ENCODE measurements at places on chromosomes 11 and 22.
A peak's percentile ranks its signal among the peaks of the same experiment; 100 is the strongest.

DNA sequence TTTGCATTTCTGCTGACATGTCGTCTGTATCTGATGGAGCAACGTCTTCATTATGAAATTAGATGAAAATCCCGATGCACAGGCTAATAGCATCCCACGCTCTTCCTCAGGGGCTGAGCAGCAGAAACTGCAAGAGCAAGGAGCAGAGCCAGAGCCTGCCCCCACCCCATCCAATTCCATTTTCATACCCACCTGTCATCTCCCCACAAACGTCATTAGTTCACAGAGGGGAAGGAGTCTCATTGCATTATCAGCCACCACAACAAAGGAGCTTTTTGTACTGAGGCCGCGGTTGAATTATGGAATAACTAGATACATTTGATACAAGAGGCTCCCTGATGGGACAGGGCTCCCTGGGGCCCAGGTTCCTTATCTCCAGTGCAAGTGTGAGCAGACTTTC lies 515.0 kb downstream of the NTM start:
- DNase-seq, result no peak

DNA sequence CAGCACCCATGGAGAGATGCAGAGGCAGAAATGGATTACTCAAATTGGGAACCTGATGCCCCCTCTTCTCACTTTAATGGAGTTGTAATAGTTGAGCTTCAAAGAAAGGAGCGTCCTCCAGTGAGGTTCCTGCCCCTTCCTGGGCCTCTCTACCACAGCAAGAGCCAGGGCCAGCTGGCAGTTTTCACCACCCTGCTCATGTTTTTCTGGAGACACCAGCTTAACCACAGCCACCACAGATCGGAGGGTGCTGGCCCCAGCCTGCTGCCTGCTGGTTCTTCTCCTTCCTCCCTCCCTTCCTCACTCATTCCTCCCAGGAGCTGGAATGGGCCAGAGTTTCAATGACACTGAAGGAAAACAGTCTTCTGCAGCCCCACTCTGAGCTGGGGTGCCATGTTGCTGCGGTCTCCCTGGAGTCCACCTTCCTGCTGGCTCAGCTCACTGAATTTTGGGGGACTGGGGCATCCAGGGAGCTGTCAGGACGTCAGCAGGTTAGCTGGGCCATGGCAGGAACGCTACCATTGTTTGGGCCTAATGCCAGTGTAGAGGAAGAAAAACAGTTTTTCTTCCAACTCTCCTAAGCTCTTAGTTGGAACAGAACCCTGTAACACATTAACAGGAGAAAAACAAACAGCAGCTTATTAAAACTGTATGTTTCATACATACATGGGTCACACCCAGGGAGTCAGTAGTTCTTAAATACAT lies 57.7 kb downstream of the TRAF6 start:
- peak; percentile 32 for DNase-seq

DNA sequence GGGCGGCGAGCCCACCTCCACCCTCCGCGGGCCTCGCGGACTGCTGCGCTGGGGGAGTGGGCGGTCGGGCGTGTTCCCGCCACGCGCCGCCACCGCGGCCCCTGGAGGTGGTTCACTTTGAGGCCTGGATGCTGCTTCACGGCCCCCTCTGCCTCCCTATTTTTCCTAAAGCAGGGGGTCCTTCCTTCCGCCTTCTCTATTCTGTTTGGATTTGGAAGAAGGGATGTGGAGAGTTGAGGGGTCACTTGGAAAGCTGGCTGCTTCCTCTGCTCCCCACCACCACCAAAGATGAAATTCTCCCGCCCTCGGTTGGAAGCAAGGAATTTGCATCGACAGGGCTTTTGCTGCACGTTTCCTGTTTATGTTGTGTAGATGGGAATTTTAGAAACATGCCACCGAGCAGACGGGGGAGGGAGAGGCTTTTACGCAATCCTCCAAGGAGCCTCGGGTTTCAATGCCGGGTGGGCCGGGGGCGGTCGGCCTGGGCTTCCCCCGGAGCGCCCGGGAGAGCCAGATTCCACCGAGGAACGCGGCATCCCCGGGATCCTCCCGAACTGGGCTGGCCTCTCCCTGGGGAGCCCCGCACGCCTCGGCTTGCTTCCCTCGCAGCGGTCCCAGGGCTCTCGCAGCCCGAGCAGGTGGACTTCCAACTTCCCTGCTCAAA lies 403 bp upstream of the SBF2 start:
- no peak for DNase-seq

- no peak for DNase-seq
These were observed 2314.9 kb downstream of the LRRC4C start for GRCh38 chr11:39144351-39145130.

GRCh38 chr11:4610258-4610935 lies 2.4 kb upstream of the TRIM68 start:
- no peak for DNase-seq

DNA sequence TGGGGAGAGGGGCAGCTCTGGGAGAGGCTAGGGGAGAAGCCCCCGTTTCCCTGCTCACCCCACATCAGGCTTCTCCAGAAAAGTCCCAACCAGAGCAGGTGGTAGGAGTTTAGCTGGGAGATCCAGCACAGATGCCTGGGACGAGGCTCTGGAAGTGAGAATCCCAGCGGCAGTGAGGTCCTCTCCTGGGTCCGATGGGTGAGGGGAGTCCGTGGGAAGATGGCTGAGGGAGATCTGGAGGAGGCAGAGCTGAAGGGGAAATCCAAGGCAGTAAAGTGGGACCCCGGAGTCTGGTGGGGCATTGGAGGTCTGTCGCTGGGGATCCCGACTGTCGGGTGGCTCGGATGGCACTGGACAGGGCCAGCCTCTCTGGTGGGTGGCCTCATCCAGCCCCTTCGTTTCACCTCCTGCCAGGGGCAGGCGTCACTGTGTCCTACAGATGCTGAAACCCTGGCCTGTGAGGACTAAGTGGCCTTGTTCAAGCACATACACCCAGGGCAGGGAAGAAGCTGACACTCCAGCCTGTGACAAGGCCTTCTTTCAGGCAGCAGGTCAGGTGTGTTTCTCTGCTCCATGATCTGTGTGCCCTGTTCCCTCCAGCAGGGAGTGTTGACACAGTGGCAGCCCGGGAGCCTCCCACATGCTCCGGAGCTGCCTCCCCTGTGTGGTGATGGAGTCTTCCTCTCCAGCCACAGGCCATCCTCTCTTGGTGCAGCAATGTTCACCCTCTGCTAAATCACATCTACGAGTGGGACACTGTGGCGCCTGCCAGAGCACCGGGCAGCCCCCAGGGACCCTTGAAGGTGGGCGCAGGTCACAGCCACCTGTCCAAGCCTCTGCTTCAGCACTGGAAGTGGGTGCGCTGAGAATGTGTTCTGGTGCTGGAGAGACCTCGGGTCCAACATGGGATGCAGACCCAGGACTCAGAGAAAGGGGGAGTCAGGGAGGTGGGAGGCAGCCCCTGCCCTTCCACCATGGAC lies 850.8 kb downstream of the BRD1 start:
- DNase-seq, result no peak

DNA sequence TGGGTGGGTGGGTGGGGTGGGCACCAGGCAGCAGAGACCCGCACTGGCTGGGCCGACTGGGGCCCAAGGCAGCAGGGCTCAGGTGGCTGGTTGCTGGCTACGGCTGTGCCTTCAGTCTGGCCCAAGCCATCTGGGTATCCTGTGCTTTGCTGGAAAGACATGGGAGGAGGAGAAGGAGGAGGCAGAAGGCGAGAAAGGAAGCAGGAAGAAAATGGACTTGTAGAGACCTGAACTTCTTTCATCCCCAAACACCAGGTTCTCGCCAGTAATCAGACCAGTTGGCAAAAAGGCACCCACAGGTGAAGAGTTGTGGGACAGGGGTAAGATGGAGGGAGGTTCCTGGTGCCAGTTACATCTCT lies 78.8 kb downstream of the IGLL1 start:
- no peak for DNase-seq

- DNase-seq, result no peak
These were observed 15.7 kb downstream of the DUSP8 start for GRCh38 chr11:1556278-1556902.

DNA sequence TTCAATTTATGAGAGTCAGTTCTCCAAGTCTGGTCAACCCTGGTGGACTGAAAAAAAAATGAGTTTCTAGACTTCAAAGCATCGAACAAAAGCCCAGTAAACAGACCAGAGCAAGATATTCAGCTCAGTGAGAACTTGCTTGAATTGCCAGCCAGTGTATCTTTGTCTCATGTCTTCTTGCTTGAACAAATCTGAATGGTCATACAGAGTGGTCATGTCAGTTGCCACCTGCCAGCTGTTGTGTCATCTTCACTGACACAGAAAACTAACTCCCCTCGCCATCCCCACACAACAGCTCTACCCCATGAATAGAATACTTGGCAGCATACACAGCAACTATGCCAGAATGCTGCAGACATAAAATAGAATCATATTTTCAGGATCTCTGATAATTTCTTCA lies 27.5 kb upstream of the CALCB start:
- no peak for DNase-seq

GRCh38 chr22:38751422-38752346 lies 4.1 kb downstream of the SUN2 start:
- no peak for DNase-seq

DNA sequence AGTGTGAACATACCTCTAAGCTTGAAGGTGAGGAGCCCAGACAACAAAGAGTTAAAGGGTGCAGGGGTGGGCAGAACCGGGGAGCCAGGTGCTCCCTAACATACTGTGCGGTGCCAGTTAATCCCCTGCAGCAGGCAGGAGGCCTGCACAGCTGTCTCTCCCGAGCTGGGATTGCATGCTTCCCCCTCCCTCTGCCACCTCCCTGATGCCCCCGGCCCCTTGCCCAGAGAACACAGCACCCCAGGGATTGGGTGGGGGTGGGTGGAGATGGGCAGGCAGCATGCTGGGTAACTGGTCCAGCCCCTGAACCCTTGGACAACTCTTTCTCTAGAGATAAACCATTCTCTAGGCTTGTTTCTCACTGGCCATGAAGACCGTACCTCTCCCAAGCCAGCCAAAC lies 67.7 kb upstream of the MYOD1 start:
- DNase-seq, result no peak

DNA sequence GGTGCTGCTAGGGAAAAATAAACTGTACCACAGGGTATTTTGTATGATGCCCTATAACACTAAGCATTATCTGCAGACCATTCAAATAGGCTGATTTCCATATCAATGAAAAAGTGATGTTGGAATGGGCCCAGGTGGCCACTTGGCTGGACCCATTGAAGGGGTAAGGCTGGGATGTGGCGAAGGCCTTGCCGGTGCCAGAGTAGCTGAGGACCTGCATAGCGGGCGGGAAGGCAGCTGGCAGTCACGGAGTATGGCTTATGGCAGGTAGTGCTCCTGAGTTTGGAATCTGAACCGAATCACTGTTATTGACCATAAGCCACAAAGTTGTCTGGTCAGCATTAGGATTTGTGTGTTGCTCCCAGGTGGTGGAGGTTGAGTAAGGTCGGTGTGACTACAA lies 131.0 kb downstream of the MICAL2 start:
- no peak for DNase-seq

- no peak for DNase-seq
These were observed 28.1 kb upstream of the LDHA start for GRCh38 chr11:18366286-18366685.

DNA sequence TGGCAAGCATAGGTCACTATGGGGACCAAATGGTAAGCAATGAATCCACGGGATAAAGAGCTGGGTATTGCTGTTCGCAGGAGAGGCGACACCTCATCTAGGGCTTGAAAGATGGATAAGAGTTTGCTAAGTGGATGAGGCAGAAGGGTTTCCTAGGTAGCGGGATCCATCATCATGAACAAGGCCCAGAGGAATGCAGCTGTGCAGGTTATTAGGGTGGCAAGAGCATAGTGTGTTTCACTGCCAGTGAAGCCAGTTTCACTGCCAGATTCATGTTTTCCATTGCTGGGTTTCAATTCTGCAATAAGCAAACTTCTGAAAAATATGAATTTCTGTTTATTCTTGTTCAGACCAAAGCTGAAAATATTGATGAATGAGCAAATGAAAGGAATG lies 27.2 kb downstream of the WEE1 start:
- no peak for DNase-seq

DNA sequence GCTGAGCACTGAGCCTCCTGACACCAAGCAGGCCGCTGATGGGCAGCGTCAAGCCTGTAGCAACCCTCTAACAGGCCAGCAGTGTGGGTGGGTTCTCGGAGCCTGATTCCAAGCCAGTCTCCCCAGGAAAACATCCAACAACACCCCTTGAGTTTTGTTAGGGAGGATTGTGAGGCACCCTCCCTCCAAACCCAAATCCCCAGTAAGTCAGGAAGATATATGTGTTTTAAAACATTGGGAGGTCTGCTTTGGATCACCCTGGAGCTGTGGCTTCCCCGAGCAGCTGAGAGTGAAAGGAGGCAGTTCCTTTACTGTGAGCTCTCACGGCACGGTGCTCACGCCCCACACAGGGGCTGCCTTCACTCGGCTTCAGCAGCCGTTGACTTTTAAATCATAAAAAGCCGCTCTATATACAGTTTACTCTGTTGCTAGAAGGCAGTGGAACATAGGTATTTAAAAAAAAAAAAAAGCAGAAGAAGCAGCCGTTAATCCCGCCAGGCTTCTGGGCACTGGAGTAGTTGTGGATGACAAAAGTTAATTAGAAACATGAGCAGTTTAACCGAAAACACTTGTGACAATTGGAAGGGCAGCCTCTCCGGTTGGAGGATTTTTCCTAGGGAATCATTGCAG lies 218.6 kb downstream of the NAV2 start:
- DNase-seq, result no peak

- peak; percentile 31 for DNase-seq
These were observed 24.0 kb upstream of the SMIM38 start for GRCh38 chr11:69131644-69132300.

DNA sequence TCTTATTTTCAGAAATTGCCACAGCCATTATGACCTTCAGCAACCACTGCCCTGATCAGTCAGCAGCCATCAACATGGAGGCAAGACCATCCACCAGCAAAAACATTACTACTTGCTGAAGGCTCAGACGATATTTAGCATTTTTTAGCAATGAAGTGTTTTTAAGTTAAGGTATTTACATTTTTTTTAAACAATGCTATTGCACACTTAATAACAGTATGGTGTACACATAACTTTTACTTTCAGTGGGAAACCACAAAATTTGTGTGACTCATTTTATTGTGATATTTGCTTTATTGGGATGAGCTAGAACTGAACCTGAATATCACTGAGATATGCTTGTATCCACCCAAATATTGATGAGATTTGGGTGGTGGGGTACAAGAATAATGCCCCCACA lies 110.9 kb downstream of the TSPAN18 start:
- no peak for DNase-seq

DNA sequence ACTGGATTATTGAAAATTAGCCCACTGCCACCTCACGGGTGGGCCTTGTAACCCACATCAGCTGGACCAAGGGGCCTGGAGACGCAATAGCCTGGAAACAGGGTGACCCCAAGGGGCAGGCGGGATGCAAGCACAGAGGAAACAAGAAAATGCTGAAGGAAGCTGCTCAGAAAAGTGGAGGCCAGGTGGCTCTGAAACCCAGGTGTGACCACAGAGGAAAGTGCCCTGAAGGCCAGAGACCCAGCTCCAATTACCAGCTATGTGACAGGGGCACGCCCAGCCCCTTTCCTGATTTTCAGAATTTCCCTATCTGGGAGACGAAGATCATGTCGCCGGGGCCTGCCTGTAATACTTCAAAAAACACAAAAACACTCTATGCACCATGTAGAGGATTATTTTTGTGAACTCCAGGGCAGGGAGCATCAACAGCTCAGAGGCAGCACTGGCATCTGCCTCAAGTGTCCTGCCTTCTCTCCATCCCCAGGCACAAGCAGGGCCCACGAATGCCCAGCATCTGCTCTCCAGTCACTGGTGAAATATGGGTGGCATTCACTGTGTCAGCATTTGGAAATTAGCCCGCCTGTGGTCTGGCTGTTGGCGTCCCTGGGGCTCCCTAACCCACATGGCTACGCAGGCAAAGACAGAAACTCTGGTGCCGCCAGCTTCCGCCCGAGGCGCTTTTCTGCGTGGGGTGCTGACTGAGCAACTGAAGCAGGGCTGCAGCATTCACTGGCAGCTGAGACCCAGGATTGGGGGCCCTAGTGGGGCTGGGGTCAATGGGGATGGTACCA lies 6.3 kb downstream of the KCNJ1 start:
- DNase-seq, result peak; percentile 59
